ENCODE measurements at places on chromosomes 12 and 14. TPM values are rescaled to one million over a fixed set of nuclear protein-coding genes. Genes with fewer than 3 reads are reported as not detected.

TPPP2 gene
- 1.3 TPM for total RNA-seq

- DNase-seq: no peak
Observed at GRCh38 chr12:8154526-8154925, 2.3 kb upstream of the ZNF705A start.

AQP2 gene
- not detected for total RNA-seq

SDR9C7 gene
- not detected for total RNA-seq

GRCh38 chr12:68800294-68800693 is 7.7 kb upstream of the MDM2 start:
- DNase-seq: peak; percentile 42

CHGA gene
- total RNA-seq: 69.5 TPM
